ENCODE measurements at places on chromosomes 7 and 10.

DNA sequence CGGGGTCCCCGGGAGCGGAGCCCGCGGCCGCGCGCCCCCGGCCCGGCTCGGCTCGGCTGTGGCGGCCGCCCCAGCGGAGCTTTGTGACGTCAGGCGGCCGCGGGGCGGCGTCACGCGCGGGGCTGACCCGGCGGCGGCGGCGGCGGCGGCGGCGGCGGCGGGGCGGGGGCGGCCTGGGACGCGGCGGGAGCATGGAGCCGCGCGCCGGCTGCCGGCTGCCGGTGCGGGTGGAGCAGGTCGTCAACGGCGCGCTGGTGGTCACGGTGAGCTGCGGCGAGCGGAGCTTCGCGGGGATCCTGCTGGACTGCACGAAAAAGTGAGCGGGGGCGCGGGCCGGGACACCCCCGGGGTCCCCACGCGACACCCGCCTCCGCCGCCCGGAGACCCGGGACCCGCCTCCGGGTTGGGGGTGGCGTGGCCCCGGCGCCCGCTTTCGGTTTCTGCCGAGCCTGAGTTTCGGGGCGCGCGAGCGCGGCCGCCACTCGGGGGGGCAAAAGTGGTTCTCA lies at the start of gene PWWP2B:
Gene PWWP2B (plus strand): TSS at position 165 of the 506 bp plus-strand sequence. CDS start 27 bp downstream, at position 192.
- no peak for DNase-seq

DNA sequence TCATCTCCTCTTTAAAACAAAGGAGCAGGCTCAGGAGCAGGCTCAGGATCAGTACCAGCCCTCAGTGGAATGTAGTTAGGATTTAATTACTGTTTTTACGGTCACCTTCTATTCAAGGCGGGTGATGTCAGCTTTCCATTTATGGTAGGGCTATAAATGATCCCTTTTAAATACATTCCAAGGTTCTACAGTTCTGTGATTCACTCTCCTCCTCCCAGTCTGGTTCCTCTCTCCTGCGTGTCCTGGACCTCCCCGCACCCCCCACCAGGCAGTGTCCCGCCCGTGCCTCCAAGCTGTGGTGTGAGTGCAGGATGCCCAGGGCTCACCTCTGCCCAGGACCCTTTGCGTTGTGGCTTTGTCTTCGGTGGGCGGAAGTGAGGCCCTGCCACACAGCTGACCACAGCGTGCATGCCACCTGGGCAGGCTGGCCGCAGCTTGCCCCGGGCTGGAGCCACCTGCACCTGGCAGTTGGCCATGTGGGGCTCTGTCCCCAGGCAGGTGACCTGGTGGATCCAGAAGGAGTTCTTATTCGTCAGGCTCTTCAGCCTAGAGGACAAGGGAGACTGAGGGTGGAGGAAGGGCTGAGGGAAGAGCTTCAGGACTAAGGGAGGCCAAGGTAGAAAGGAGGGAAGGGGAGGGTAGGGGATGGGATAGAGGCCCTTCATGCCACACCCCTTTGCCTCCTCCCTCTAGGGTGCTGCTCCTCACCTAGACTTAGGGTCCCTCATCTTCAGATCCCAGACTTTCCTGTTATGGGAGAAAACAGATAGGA lies 9.1 kb downstream of the LOXL4 start:
- no peak for DNase-seq

DNA sequence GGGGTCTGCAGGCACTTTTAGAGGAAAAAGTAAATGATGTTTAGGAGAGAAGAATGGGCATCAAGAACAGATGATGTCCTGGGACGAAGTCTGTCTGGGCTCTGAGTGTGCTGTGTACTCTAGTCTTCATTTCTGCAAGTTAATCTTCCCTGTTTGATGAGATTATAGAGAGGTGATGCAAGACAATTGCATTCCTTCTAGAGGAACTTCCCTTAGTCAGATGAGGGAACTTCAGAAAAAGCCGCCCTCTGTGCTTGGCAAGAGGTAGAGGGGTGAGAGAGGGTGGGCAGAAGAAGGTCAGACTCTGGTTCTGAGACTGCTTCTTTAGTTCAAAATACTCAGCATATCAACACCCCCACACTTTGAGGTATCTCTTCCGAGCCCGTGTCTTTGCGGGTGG lies 797.9 kb downstream of the LRMDA start:
- DNase-seq = no peak

DNA sequence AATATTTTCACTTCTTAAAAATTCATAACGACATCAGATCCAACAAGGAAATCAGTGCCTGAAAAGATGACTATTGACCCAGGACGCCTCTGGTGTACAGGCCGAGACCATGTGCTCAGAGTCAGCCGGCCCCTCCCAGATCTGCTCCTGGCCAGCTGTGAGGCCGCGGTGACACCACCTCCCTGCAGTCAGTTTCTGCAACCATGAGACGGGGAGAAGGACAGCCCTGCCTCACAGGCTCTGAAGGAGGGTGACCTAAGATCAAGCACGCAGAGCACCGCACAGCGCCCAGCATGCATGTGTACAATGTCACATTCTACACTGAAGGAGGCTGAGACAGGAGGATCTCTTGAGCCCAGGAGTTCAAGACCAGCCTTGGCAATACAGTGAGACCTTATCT lies 2.6 kb upstream of the GPER1 start:
- no peak for DNase-seq
